ENCODE measurements at places on chromosomes 5 and 9.

- DNase-seq, result no peak
Measured at GRCh38 chr5:181045316-181045715, 5.2 kb downstream of the BTNL9 start.

DNA sequence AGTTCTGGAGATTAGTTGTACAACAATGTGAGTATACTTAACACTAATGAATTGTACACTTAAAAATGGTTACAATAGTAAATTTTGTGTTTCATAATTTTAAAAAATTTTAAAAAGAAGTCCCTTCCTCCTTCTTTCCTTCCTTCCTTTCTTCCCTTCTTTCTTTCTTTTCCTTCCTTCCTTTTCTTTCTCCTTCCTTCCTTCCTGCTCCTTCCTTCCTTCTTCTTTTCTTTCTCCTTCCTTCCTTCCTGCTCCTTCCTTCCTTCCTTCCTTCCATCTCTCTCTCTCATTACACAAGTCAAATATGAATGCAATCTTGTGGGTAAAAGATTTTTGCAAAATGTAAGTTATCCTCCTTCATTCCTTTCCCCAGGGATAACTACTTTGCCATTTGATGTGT is 97.1 kb upstream of the TBCA start:
- DNase-seq, result no peak

DNA sequence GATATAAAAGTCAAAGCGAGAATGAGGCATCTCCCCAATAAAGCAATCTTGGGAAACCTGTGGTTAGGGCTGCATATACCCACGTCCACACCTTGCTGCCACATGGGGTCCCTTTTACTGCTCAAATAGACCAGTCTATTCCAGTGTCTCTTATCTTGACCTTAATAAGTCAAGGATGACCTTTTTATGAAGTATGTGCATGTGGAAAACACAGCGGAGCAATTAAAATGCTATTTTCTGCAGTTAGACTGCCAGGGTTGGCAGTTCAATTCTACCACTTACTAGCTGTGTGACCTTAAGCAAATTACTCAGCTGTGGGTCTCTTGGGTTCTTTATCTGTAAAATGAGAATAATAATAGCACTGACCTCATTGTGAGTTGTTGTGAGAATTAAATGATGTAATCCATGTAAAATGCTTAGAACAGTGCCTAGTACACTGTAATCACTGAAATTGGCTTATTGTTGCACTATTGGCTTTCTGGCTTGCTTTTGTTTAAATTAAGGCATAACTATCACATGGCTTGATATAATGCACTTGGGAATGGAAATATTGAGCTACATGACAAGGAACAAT is 67.8 kb upstream of the HSPB3 start:
- DNase-seq, result no peak

DNA sequence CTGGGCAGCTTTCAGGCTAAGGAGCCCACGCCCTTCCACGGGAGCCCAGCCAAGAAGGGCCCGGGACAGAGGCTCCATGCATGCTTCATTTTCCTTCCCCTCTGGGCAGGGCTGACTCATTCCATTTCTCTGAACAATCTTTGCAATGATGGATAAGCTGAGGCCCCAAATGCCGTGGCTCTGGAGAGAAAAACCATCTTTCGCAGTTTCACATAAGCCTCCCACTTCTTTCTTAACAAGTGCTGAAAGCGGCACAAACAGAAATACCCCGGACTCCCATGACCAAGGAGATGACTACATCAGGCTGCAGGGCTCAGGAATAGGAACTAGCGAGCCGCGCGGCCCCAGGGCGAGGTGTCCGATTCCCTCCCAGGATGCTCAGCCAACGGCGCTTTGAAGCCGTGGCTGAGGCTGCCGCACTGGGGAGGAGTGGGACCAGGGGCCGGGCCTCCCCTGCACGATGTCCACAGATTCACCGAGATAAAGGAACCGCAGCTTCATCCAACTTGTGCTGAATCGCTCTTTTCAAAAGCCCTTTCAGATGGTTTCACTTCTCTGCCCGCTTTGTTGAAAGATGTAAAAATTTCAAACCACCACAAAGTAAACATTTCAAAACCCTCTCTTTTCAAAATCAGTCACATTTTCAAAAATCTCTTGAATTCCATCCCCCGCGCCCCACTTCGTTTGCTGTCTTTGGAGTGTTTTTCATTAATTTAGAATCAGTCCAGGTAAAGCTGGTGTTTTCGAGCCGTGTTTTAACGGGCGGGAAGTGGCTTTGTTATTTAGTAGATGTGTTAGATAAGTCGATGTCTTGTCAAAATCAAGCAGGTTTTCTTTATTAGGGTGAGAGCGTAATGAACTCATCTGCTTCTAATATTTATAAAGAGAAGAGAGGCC is 96.5 kb upstream of the LMX1B start:
- DNase-seq, result peak; percentile 35

DNA sequence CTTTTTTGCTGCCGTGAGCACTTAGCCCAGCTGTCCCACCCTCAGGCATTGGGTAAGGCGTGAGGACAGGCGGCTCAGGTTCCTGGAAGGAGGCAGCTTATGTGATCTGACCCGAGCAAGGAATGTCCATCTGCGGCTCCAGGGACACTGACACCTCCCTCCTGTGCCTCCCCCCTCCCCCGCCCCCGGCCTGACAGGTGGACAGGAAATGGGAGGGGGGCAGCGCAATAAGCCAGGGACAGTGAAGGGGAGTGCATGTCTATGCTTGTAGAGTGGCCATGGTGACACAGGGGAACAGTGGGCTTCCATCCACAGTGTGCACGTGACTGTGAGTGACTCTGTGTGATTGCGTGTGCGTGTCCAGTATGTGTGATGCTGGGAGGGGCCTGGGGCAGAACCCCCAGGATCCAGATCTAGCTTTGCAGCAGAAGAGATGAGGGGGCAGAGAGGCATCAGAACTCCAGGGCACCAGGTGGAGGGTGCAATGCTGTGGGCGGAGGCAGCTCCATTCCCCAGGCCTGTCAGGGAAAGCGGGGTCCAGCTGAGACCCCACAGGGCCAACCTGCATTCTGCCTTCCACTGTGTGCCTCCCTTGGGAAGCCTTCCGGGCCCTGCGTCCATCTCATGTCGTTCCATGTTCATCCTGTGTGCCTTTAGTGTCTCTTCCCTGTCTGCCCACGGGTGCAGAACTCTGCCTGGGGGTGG is 30.5 kb downstream of the CNTFR start:
- no peak for DNase-seq
